ENCODE measurements at places on chromosomes 7 and 10.

DNA sequence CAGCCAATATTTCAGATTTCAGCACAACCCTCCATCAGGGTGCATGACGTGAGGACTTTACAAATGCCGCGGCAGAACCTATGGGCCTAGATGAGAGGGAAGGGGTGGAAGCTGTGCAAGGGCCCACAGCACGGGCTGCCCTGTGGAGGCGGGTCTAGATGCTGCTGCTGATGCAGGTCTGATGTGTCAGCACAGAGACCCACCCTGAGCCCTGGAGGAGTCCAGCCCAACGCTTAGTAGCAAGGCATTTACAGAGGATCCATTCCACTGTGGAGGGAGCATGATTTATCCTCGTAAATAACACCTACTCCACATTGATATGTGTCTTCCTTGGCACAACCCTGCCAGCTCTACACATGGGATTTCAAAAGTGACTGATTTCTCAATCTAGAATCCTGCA lies 48.5 kb downstream of the MYL10 start:
- DNase-seq, result no peak

DNA sequence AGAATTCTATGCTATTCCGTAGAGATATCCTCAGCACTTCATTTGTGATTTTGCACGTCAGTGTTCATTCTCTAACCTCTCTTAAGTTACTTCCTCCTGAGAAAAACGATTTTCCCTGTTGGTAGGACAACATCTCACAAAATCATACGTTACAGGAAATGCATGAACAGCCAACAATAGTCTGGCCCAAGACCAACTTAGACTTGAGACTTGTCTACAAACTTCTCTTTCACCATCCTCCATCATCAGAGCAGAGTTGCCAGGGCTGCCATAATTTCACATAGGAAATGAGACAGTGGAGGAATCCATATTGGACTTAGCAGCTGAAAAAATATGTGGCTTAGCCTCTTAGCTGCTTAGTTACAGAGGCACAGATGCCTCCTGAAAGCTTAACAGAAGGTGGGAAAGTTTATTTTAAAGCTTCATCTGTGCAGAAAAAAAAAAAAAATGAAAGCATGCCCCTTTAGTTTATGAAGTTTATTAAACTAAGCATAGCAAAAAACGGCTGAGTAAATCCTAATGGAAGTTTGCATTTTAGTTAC lies 222.5 kb upstream of the CACNA2D1 start:
- DNase-seq, result no peak

DNA sequence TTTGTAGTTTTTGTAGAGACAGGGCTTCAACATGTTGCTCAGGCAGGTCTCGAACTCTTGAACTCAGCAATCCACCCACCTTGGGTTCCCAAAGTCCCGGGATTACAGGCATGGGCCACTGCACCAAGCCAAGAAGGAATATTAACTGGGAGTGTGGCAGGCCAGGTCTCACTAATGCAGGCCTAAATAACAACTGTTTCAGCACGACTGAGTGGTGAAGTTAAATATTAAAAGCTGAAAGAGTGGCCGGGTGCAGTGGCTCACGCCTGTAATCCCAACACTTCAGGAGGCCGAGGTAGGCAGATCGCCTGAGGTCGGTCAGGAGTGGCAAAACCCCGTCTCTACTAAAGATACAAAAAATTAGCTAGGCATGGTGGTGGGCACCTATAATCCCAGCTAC lies 21.1 kb downstream of the CHUK start:
- no peak for DNase-seq

- DNase-seq, result no peak
Measured at GRCh38 chr10:17143055-17143690, 13.6 kb upstream of the CUBN start.

GRCh38 chr7:77232467-77232866 lies 32.8 kb upstream of the FGL2 start:
- DNase-seq, result no peak

GRCh38 chr10:108443636-108444035 lies 1279.1 kb upstream of the SORCS1 start:
- DNase-seq, result no peak

DNA sequence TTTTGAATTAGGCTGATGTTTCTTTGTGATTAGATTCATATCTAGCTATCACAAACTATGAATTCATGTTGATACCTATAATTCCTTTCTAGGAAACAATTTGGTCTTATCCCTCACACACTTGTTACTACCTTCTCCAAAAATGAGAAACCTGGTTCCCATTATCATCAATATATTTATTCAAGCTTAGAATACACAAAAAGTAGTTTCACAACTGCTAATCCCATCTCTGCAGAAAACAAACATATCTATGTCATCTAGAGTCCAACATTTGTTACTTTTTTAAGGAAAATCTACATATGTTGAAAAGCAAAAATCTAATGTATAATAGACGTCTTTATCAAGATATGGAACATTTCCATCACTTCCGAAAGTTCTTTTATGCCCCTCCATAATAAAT lies 110.4 kb downstream of the MICU1 start:
- no peak for DNase-seq

DNA sequence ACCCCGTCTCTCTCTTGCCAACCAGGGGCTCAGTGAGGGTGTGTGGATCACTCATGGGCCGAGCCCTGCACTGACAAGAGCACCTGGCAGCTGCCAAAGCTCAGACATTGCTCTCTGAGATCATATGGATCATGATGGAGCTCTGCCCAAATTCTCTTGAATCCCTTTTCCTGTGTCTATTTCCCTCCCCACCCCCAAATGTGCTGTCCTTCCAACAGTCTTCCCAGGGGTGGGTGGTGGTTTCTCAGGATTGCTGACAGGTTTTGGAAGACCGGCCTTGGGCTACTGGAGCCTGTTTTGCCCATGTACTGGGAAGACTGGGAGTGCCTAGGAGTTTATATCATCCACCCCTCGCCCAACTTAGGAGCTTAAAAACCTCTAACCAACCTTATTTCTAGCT lies 10.5 kb downstream of the ARHGAP22 start:
- no peak for DNase-seq

DNA sequence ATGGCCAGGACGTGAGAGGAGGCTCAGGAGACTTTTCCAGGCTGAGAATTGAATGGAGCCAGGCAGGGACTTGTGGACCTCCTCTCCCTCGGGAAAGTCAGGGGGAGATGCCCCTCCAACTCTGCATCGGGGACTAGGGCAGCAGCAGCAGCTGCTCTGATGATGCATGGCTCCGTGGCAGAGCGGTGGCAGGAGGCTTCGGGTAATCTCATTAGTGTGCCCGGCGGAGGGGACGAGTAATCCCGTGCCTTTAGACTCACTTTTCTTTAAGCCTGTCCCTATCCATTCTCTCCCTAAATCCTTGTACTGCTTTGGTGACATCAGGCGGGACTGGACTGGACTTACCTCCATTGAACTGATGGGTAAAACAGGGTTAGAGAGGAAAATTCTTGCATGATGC lies 75.1 kb downstream of the ZMIZ1 start:
- no peak for DNase-seq

DNA sequence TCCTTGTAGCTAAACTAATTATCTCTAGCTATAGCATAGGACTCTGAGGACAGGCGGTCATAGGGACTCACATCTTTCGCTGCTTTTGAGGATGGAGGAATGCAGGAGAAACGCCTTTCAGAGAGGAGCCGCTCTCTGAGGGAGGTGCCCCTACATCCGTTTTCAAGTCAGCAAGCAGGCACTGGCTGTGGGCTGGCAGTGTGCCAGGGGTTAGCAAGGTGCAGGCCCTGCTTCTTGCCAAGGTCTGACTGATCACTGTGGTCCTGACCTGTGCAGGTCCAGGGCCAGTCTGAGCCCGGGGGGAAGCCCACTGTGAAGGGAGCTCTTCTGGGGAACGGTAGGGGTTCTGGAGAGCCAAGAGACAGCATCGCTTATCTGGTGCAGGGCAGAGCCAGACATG lies 89.4 kb downstream of the SH3PXD2A start:
- DNase-seq, result no peak

- DNase-seq, result no peak
Measured at GRCh38 chr7:101216860-101217387, 457 bp downstream of the PLOD3 start.

GRCh38 chr10:1215862-1216573 lies 159.8 kb downstream of the WDR37 start:
- no peak for DNase-seq

DNA sequence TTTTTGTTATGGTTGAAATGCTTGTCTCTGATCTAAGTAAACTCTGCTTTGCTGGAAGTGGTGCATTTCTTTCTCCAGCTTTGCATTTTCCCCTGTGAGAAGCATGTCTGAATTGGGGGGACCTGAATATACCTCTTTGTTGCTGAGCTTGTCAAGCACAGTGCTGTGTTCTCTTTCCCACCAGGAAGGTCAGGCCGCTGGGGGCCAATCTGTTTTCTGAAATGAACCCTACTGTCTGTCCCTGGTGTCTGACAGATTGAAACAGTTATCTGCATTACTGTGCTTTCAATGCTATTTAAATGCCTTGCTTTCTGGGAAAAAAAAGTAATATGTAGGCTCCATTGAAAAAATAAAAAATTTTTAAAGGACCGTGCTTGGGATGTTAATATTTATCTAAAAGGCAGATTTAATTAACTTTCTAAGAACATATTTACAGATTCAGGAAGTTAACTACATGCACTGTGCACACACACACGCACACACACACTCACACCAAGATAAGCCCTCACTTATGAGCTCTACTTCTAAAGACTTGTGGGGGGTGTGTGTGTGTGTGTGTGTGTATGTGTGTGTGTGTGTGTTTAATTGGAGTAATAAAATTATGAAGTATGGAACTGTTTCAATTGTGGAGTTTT lies 127.0 kb upstream of the FZD1 start:
- DNase-seq, result no peak

- no peak for DNase-seq
Measured at GRCh38 chr10:90269699-90270098, 568.3 kb downstream of the KIF20B start.

GRCh38 chr7:41567031-41567730 lies 135.7 kb downstream of the INHBA start:
- no peak for DNase-seq

GRCh38 chr10:100204370-100204769 lies 18.5 kb upstream of the ERLIN1 start:
- DNase-seq, result no peak

GRCh38 chr7:158204453-158204852 lies 383.2 kb downstream of the PTPRN2 start:
- no peak for DNase-seq

GRCh38 chr7:11298220-11298619 lies 324.5 kb downstream of the PHF14 start:
- no peak for DNase-seq

- no peak for DNase-seq
Measured at GRCh38 chr10:106173838-106174237, 990.7 kb downstream of the SORCS1 start.

GRCh38 chr7:85796956-85797355 lies 610.1 kb upstream of the SEMA3D start:
- DNase-seq, result no peak

GRCh38 chr7:111531993-111532392 lies 30.3 kb downstream of the IMMP2L start:
- DNase-seq, result no peak
